ENCODE measurements at places on chromosomes 7 and 10.
A peak's percentile ranks its signal among the peaks of the same experiment; 100 is the strongest.

GRCh38 chr7:132643302-132643701, 67.0 kb upstream of the PLXNA4 start:
- H3K4me3 ChIP-seq, result no peak overlapping the region
- H3K4me1 ChIP-seq, result no peaks in the 10 kb centered on the region
- H3K36me3 ChIP-seq, result no peaks in the 10 kb centered on the region
- DNase-seq, result no peak

GRCh38 chr7:158827411-158828132, 1.7 kb downstream of the ESYT2 start:
- peaks cover 5% of the 10 kb centered on the region for H3K27me3 ChIP-seq
- H3K4me3 ChIP-seq, result peak overlapping the region; percentile 87
- peak; percentile 31 for DNase-seq
- H3K36me3 ChIP-seq, result no peaks in the 10 kb centered on the region
- peak overlapping the region; percentile 89 for H3K27ac ChIP-seq

DNA sequence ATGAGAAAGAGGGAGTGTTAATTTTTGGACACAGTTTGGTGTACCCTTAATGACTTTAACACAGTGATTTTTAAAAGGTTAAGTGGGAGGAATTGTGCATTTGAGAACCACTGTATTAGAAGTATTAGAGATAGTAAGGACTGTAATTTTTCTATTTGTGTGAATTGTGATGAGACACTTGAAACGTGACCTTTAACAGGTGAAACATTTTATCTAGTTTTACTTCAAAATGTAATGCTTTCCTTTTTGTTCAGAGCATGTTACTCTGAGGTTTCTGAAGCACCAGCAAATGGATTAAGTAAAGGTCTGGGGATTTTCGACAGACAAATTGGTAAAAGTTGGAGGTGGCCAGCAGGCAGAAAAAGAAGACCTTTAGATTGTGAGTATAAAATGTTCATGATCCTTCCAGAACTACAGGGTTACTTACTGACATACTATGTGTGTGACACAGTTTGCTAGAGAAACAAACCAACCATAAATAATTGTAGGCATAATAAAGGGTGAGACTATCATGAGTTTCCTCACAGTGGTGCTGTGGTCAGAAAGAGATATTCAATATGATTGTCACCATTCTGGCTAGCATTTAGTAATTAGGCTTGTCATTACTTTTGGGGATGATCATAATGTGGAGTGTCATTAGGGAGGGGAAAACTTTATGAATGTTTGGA, 26.1 kb downstream of the LCOR start:
- peak overlapping the region; percentile 38 for H3K27ac ChIP-seq
- H3K27me3 ChIP-seq, result no peaks in the 10 kb centered on the region
- no peak for DNase-seq
- H3K4me3 ChIP-seq, result no peak overlapping the region

DNA sequence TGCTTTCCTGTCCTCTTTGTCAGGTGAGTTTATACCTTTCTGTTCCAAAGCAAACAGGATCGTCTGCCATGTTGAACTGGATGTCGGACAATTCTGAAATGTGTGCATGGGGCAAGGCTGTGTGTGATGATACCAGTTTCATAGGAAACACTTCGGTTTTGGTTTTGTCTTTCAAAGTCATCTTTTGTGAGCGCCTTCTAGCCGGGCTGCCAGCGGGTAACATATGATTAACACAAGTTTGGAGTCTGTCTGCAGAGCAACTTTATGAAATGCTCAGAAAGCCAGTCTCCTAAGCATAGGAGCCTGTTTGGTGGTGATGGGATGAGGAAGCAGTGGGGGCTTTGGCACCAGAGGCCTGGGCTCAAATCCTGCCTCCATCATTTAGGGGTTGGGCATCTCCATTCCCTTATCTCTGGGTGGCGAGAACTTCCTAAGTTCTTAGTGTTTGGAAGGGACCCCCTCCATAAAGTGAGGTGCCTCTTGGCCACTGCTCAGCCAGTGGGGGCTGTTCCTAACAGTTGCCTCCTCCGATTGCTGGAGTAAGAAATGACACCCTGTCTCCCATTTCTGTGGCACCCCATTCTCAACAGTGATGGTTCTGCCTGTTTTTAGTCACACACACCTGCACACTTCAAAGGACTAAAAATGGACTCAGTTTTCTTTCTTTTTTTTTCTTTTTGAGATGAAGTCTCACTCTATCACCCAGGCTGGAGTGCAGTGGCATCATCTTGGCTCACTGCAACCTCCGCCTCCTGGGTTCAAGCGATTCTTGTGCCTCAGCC, 36.8 kb downstream of the CUX1 start:
- H3K4me3 ChIP-seq, result no peak overlapping the region
- H3K4me1 ChIP-seq, result peaks cover 48% of the 10 kb centered on the region
- H3K27me3 ChIP-seq, result no peaks in the 10 kb centered on the region
- H3K27ac ChIP-seq, result peak overlapping the region; percentile 98

DNA sequence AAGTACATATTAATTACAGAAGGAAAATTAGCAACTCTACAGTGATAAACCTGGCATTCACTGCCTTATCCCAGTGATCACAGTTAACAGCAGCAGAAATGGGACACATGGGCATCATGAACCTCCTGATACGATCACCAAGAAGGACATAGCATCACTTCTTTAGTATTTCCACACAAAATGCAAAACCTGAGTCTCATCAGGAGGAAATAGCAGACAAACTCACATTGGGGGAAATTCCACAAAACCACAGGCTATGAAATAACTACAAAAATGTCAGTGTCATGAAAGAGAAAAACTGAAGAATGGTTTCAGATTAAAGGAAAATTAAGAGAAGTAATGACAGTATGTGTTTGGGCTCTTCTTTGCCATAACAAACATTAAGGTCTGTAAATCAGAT, 12.0 kb upstream of the PURB start:
- H3K27me3 ChIP-seq, result no peaks in the 10 kb centered on the region
- DNase-seq, result no peak
- no peak overlapping the region for H3K4me3 ChIP-seq
- H3K27ac ChIP-seq, result no peak overlapping the region
- no peaks in the 10 kb centered on the region for H3K4me1 ChIP-seq

- no peak for DNase-seq
- H3K4me3 ChIP-seq, result no peak overlapping the region
- H3K4me1 ChIP-seq, result no peaks in the 10 kb centered on the region
- no peak overlapping the region for H3K27ac ChIP-seq
- H3K27me3 ChIP-seq, result peaks cover 20% of the 10 kb centered on the region
Observed at GRCh38 chr7:129767120-129768015, 155.8 kb downstream of the NRF1 start.

DNA sequence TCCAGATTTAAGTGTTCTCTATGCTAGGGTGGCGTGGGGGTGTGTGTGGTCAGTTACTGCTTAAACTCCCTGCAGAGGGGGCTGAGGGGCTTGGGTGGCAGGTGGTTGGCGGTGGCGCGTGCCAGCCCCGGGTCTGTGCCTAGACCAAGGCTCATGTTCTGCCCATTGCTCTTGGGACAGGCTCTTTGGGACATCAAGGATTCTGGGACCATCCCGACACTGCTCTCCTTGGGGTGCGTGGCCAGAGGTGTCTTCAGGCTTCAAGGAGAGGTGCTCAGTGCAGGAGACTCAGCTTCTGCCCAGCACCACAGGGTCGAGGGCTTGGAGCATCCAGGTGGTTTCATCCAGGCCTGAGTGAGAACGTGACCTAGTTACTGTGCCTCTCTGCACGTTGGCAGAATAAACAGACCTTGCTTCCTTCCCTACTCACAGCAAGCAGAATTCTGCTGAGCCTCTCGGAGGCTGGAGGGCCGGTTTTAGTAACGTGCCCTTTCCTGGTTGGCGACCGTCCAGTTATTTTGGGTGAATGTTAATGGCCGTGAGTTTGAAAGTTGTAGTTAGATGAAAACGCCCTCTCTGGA, 39.9 kb downstream of the CAMK1D start:
- H3K4me3 ChIP-seq, result no peak overlapping the region
- H3K4me1 ChIP-seq, result peaks cover 66% of the 10 kb centered on the region
- no peaks in the 10 kb centered on the region for H3K27me3 ChIP-seq
- no peak for DNase-seq
- peak overlapping the region; percentile 58 for H3K27ac ChIP-seq
- H3K36me3 ChIP-seq, result peaks cover 2% of the 10 kb centered on the region

DNA sequence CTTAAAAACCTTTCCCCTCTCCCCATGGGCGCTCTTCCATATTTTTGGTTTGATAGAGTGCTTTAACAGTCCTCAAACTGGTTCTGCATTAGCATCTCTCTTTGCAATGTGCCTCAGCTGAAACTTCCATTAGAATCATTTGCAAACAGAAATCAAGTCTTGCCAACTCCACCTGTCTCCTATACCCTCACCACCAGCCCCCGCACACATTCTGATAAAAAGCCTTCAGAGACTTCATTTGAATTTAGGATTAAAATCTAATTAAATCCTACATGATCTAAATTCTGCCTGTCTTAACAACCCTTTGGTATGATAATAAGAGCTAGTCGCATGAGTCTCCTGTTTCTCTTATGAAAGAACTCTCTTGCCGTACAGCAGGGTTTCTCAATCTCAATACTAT, 384.9 kb upstream of the ETV1 start:
- H3K36me3 ChIP-seq, result no peaks in the 10 kb centered on the region
- DNase-seq, result no peak
- H3K4me3 ChIP-seq, result no peak overlapping the region
- H3K27me3 ChIP-seq, result no peaks in the 10 kb centered on the region
- no peaks in the 10 kb centered on the region for H3K4me1 ChIP-seq
- H3K27ac ChIP-seq, result no peak overlapping the region

- peaks cover 8% of the 10 kb centered on the region for H3K36me3 ChIP-seq
- no peaks in the 10 kb centered on the region for H3K27me3 ChIP-seq
- DNase-seq, result peak; percentile 34
- peak overlapping the region; percentile 98 for H3K27ac ChIP-seq
- H3K4me3 ChIP-seq, result no peak overlapping the region
- H3K4me1 ChIP-seq, result peaks cover 81% of the 10 kb centered on the region
Observed at GRCh38 chr10:124686707-124687376, 57.3 kb downstream of the FAM53B start.

- H3K4me3 ChIP-seq, result no peak overlapping the region
Observed at GRCh38 chr10:1664333-1664964, 72.9 kb downstream of the ADARB2 start.

DNA sequence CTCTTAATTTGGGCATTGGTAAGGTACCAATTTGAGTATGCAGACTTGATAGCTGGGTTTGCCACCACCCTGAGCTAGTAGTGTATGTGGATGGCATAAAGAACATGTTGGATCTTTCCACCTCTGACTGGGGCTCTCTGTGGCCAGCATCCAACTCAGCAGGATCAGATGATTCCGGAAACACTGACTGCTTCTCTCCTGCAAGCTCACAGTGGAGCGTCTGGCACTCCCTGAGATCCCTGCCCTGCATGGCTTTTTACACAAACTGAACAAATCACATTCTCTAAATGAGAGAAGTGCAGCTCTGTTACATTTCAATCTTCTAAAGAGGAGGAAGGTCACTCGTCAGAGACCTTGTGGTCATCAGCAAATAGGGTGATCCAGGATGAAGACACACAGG, 1057.5 kb downstream of the NRG3 start:
- H3K27ac ChIP-seq, result no peak overlapping the region
- no peaks in the 10 kb centered on the region for H3K27me3 ChIP-seq
- H3K36me3 ChIP-seq, result no peaks in the 10 kb centered on the region
- DNase-seq, result no peak
- no peaks in the 10 kb centered on the region for H3K4me1 ChIP-seq

DNA sequence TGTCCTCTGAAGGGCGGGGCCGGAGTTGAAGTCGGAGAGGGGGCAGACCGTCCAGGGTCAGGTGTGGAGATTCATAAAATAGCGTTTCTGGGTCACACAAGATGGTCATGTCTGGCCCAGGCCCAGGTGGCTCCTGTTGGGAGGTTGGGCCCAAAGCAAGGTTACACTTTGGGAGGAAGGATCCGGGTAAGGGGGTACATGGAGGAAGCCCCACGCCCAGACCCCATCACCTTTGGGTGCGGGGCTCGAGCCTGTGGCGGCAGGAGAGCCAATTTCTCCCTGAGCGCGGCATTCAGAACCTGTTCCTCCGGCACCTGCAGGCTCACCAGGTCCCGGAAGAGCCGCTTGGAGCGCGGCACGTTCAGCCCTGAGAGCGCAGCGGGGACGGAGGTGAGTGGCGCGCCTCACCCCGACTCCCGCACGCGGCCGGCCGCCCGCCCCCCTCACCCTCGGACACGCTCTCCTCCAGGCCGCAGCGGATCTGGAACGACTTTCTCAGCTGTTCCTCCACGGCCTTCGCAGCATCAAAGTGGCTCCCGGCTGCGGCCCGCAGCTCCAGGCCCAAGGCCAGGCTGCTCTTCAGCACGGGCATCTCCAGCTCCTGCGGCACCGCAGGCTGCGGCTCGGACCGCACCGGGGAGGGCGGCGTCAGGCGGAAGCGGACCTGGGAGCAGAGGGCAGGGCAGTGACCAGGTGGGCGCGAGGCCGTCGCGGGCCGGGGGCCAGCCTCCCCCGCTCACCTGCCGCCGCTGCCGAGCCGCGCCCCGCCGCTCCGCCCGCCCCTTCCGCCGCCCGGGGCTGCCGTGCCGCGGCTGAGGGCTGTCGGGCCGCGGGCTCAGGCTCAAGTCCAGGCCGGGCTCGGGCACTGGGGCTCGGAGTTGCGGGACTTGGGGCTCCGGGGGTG, 644 bp downstream of the PPP1R35 start:
- H3K4me1 ChIP-seq, result peaks cover 51% of the 10 kb centered on the region
- peak overlapping the region; percentile 99 for H3K27ac ChIP-seq
- H3K27me3 ChIP-seq, result no peaks in the 10 kb centered on the region
- DNase-seq, result peak; percentile 34
- peak overlapping the region; percentile 93 for H3K4me3 ChIP-seq

DNA sequence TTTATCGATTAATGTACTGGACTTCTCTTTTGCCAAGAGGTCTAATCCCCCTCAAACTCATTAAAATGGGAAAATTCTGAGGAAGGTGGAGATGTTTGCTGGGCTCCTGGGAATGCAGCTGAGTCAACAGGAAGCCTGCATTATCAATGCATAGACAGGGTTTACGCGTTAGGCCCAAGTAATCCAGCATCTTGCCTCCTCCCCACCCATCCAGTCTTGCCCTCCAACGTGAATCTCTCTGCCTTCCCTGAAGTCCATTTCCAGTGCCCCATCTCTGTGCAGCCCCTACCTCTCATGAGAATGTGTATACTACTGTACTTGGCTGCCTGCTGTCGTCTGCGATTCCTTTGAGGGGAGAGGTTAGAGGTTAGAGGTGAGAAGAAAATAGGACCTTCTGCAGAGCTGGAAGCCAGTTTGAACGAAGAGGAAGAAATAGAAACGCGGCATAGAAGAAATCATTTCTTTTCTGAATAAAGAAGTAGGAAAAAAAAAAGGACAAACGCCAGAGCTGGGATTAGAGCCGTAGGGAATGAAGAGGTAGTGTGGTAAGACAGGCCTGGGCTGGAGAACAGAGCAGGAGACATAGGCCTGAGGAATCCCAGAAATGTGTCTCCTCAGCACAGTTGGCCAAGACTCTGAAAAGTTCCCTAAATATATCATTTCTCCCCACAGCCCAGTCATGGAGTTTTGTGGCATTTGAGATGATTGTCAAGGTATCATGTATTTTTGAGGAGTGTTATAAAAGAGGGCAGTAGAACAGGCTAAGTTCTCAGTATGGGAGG, 75.6 kb downstream of the MYOF start:
- no peaks in the 10 kb centered on the region for H3K36me3 ChIP-seq
- no peak overlapping the region for H3K4me3 ChIP-seq
- peaks cover 5% of the 10 kb centered on the region for H3K4me1 ChIP-seq
- peaks cover 8% of the 10 kb centered on the region for H3K27me3 ChIP-seq
- H3K27ac ChIP-seq, result no peak overlapping the region
- no peak for DNase-seq

All from naive B cell (primary cell).